Bronchial epithelial cell (primary cell): ENCODE measurements at places on chromosomes 5 and 9.

GRCh38 chr9:123400926-123401503 is 45.0 kb downstream of the CRB2 start:
- no peak for DNase-seq

- DNase-seq = peak; percentile 50
Measured at GRCh38 chr9:35603506-35603985, 1.5 kb upstream of the TESK1 start.

DNA sequence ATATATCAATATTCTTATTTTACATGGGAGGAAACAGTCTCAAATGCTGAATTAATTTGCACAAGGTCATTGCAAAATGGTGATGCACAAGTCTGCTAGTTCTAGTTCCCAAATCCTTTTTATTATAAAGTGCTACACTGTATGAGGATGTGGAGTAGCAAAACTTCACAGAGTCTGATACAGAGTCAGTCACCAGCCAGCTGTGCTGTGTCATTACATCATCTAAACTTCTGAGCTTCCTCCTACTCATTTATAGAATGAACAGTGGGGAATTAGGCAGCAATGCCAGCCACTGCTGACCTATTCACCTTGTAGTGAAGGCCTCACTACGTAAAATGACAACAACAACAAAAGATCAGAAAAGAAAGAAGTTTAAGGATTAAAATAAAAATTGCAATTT is 357.8 kb downstream of the TMEM167A start:
- DNase-seq = peak; percentile 18

- DNase-seq = peak; percentile 18
Measured at GRCh38 chr5:16437977-16438376, 27.6 kb downstream of the ZNF622 start.
